ENCODE measurements at places on chromosomes 6 and 20.

GRCh38 chr6:84258268-84258667 lies 30.8 kb upstream of the CEP162 start:
- no peak for DNase-seq

- no peak for DNase-seq
Observed at GRCh38 chr6:17656644-17657043, 50.1 kb downstream of the NUP153 start.

- peak; percentile 29 for DNase-seq
Observed at GRCh38 chr6:7646394-7646793, 56.4 kb downstream of the SNRNP48 start.

DNA sequence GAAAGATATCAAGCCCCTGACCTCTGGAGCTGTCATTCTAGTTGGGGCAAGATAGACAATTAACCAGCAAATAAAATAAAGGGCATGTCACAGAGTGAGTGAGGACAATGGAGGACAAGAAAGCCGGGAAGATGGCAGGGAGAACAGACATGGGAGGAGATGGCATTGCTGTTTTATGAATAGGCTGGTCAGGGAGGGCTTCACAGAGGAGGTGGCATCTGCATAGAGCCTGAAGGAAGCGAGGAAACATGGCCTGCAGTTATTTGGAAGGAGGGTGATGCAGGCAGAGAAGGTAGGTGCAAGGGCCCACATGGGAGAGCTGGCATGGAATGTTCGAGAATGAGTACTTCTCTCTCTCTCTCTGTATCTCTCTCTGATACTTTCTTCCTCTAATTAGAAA lies 63.7 kb downstream of the EFCAB8 start:
- DNase-seq, result no peak

- DNase-seq, result no peak
Observed at GRCh38 chr6:170162775-170163404, 128.0 kb downstream of the DLL1 start.

DNA sequence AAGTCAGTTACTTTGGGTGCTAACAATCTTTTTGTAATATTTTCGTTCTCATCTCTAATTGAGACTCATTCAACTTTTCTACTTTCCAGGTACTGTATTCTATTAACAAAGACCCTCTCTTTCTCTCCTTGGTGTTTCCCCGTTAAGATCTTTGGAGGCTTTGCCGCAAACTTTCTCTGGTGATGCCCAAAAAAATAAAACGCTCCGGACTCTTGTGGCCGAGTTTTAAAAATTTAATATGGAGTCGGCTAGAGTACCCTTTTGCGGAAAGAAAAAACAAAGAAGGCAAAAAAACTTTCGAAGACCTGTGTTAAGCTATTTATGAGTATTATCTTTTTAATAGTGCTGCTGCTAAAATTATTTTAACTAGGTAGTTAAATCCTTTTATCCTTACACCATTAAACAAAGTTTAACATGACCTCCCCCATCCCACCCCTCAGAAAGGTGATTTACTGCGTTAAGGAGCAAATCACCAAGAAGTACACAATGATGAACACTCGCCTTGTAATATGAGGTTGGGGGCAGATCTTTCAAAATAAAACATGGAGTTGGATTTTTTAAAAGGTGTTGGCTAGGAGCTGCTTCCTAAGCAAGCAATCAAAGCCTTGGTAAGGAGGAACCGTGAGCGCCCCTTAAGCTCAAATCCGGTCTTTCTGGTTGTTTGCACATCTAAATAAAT lies 10.0 kb downstream of the SIM1 start:
- DNase-seq, result no peak

- DNase-seq, result no peak
Observed at GRCh38 chr6:112231594-112232060, 22.7 kb downstream of the LAMA4 start.

All from AG08395 (cell line).